ENCODE measurements at places on chromosomes 6 and 20. TPM values are rescaled to one million over a fixed set of nuclear protein-coding genes. Genes with fewer than 3 reads are reported as not detected.

Gene APOM
- total RNA-seq, result 3.1 TPM

Gene ZNF831
- 28.0 TPM for total RNA-seq

Gene CST5
- not detected for total RNA-seq

Gene PDSS2
- total RNA-seq, result 16.6 TPM

Gene DOK5
- not detected for total RNA-seq

Gene MUCL3
- not detected for total RNA-seq

Gene MOG
- total RNA-seq, result not detected

Gene BEND6
- not detected for total RNA-seq

Gene TGM3
- not detected for total RNA-seq

Gene NOTCH4
- total RNA-seq, result 1.2 TPM

Gene SIRPA
- 0.86 TPM for total RNA-seq

Gene AIF1
- total RNA-seq, result 23.0 TPM

Gene CHMP4B
- total RNA-seq, result 57.5 TPM

Gene OPN5
- total RNA-seq, result not detected

Gene EPPIN
- total RNA-seq, result not detected

Gene SLC4A11
- 1.3 TPM for total RNA-seq

Gene NKAPL
- total RNA-seq, result 1.2 TPM

Gene CST2
- not detected for total RNA-seq

Gene RIPOR2
- total RNA-seq, result 531 TPM

Gene E2F3
- total RNA-seq, result 45.2 TPM

Gene FAM209B
- 5.2 TPM for total RNA-seq

Gene IP6K3
- not detected for total RNA-seq
